PC-3 (cell line): ENCODE measurements at places on chromosomes 1 and 21. TPM values are rescaled to one million over a fixed set of nuclear protein-coding genes. Genes with fewer than 3 reads are reported as not detected.

GRCh38 chr1:93865253-93865652 is 13.8 kb downstream of the DNTTIP2 start:
- DNase-seq: peak; percentile 37

- DNase-seq: no peak
Observed at GRCh38 chr1:244800821-244801220, 34.6 kb upstream of the COX20 start.

The OR10Z1 gene
- not detected in 2 replicates for total RNA-seq

GRCh38 chr1:79969886-79970285 is 963.4 kb upstream of the ADGRL4 start:
- no peak for DNase-seq

The LYPD8 gene
- not detected in 2 replicates for total RNA-seq

The RHBDL2 gene
- 3.6 and 10.0 TPM in 2 replicates for total RNA-seq

The SHE gene
- total RNA-seq: not detected in 2 replicates

GRCh38 chr1:57860325-57860724 is 436.5 kb upstream of the DAB1 start:
- no peak for DNase-seq

- peak; percentile 31 for DNase-seq
Observed at GRCh38 chr1:215052256-215053015, 30.1 kb upstream of the KCNK2 start.

The PPIH gene
- total RNA-seq: 81.5 and 103 TPM in 2 replicates

The CR1L gene
- not detected in 2 replicates for total RNA-seq

DNA sequence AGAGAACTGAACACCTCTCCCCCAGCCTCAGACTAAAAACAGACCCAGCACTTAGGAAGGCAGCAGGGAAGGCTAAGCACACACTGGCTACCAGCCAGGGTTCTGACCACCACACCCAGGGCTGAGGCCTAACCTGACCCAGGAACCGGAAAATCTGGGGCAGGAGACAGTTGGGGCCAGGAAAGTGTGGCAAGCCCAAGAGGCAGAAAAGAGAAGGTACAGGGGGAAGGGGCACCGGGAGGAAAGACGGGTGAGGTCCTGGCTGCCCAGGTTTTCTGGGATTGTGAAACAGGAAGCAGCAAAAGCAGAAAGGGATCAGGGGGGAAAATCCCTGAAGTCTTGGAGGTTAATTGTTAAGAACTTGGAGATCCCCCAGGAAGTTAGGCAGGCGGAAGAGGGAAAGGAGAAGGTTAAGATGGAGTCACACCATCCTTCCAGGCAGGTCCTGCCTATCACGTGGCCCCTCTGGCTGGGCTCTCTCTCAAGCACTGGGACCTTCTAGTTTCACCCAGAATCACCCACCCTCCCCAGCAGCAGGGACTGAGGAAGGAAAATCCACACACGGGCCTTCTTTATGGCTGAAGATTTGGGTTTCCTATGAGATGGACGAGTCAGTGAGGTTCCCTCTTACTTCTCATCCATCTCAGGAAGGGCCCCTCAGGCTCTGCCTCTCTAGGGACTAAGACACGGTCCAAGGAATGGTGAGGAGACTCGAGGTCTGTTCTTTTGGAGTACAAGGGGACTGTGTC is 2.6 kb downstream of the HDGF start:
- peak; percentile 77 for DNase-seq

GRCh38 chr1:237031480-237031879 is 10.5 kb upstream of the RYR2 start:
- DNase-seq: no peak

The MPZ gene
- total RNA-seq: 0.18 TPM in 1 of 2 replicates, not detected in the other
